Lower lobe of right lung (tissue), 2 donors: ENCODE measurements at places on chromosomes 4 and X. TPM values are rescaled to one million over a fixed set of nuclear protein-coding genes. Genes with fewer than 3 reads are reported as not detected.

- no peak for DNase-seq
These were observed 14.1 kb downstream of the RAB40AL start for GRCh38 chrX:102950908-102951866.

DNA sequence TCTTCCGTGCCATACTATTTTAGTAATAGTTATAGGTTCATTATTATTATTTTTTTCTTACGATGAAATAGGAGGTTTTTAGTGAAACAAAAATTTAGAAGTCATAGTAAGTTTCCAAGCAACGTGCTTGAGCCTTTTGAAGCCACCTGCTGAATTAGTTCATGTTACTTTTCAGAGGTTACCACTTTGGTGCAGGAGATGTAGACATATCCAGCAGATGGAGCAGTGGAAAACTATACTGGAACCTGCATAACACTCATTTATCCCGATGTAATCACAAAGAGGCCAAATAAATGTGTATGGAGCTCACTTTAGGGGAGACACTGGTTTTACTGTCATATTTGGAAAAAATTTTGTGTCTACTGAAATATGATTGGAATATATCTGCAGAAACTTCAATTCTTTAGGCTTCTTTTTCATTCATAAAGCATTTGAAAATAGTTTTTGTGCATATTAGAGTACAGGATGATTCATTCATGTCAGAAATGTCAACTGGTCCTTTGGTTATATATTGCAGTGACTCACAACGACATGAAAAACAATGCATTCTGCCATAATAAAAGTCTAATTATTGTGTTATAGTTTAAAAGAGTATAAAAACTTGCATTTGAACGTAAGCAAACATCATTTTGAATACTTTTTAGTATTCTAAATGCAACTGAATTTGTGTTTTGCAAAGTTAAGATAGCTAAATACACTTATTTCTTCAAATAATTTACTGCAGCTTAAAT, 2182.9 kb upstream of the TENM3 start:
- no peak for DNase-seq

DNA sequence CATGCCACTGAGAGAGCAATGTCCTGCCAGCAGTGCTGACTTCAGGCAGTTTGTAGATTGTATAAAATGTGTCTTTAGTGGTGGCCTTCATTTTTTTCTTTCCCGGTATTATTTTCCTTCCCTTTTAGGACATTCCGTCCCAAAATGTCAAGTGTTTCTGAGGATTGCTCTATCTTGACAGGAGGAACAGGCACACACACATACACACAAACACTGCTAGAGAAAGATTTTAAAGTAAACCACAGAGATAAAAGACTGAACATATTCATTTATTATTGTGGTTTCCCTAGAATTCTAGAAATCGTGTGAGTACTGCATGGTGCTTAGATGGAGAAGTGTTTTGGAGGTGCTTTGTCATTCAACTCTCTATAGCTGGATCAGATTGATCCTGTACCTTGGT, 111.9 kb downstream of the GABRB1 start:
- no peak for DNase-seq

- DNase-seq, result no peak
These were observed 230.7 kb upstream of the STK26 start for GRCh38 chrX:131792356-131792749.

DNA sequence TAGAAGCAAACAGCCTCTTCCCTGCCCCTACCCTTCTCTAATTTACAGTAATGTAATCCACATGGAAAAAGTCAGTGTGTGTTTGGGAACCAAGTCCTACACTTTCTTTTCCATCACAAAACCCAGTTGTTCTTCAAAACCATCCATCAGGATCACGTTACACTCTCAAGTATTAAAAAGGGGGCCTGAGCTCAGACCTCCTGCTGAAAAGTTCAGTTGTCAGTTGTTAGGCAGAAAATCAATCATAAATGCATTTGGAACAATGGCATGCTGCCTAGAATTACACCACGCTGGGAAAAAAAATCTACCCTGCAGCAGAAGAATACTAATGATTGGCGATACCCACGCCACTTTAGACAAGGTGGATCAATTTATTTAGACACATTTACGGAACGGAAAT, 236.5 kb downstream of the PARM1 start:
- DNase-seq, result no peak

DNA sequence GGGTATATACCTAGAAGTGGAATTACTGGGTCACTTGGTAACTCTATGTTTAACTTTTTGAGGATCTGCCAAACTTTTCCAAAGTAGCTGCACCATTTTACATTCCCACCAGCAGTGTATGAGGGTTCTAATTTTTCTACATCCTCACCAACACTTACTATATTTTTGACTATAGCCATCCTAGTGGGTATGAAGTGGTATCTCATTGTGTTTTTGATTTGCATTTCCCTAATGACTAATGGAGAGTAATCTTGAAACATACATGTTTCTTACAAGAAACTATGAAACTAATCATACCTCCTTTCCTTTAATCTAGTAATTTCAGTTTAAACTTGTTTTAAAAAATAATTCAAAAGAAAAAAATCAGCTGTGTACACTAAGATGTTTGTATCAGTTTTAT, 17.9 kb downstream of the BCLAF3 start:
- no peak for DNase-seq

GRCh38 chr4:33057736-33058135, 2337.6 kb downstream of the PCDH7 start:
- no peak for DNase-seq

GRCh38 chr4:124163401-124163800, 549.1 kb downstream of the ANKRD50 start:
- no peak for DNase-seq

DNA sequence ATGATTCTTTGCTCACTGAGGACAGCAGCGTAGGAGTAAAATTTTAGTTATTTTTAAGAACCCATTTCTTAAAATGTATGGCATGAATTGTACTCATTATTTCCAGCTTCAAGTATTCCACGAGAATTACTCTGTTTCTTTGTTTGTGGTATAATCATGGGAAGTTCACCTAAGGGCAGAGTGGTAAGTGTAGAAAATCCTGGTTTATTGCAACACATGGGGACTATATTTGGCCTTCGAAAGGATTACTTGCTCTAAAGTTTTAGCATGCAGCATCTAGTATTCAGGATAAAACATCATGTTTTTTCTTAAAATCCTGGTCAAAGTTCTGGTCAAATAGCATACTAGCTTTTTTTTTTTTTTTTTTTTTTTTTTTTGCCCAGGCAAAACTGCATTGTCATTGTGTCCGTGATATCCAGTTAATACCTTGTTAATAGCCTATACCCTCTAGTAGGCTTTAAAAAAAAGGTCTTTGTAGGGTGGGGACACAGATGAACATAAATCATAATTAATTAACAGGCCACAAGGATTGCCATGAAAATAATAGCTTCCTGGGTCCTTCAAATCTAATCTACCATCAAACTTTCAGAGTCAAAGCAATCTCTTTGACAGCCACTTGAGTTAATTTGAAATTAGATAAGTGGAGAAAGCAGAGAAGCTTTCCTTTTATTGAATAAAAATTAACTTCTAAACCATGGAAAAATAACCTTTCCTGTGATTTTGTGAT, 44.6 kb upstream of the VEGFC start:
- no peak for DNase-seq

DNA sequence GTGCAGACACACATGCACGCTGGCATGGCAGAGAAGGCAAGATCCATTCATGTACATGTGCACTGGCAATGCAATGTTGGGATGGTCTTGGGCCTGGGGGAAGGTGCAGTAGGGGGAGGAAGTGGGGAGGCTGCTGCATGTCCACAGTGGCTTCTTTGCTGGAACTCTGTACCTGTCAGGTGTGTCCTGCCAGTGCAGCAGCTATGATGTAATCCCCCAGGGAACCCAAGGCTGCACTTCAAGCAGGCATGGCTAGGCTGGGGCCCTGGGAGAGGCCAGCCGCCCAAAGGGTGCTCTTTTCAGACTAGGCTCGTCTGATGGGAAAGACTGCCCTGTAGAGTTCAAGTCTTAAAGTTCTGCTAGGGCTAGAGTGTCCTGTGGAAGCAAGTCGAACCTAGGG, 1304.0 kb downstream of the FAM133A start:
- DNase-seq, result no peak

GRCh38 chr4:7103031-7103606, 35.3 kb upstream of the GRPEL1 start:
- peak; percentile 93 for DNase-seq

GRCh38 chr4:39655211-39655610, 16.5 kb upstream of the SMIM14 start:
- no peak for DNase-seq

GRCh38 chrX:13485167-13485566, 84.2 kb upstream of the EGFL6 start:
- DNase-seq, result no peak

DNA sequence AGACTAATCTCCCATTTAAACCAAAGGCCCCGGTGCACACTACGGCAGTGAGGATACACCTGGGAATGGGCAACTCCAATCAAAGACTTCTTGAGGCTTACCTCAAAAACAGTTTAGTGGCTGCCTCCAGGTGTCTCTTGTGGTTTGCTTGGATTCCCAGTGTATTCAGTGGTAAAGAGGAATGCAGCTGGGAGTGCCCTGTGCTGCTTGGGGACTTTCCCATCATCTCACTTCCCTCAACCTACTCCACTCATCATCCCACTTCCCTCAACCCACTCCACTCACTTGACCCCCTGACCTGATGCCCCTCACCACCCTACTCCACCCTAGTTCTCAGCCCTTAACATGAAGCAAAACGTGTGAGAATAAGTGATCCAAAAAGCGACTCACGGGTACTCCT, 177.3 kb upstream of the ETNPPL start:
- DNase-seq, result no peak

- no peak for DNase-seq
These were observed 114.9 kb upstream of the SLC34A2 start for GRCh38 chr4:25540734-25541133.

CLNK gene
- 0.09 TPM for total RNA-seq

MMRN1 gene
- total RNA-seq, result 42.6 TPM

SH3RF1 gene
- 34.2 TPM for total RNA-seq

SLC49A3 gene
- total RNA-seq, result 31.5 TPM

ADGRG2 gene
- total RNA-seq, result 1.1 TPM

AKAP4 gene
- total RNA-seq, result not detected

FMR1 gene
- 52.6 TPM for total RNA-seq

TCEAL5 gene
- total RNA-seq, result not detected

PLS3 gene
- 138 TPM for total RNA-seq

FAM184B gene
- 0.24 TPM for total RNA-seq
